ENCODE measurements at places on chromosomes 7 and 10.
A peak's percentile ranks its signal among the peaks of the same experiment; 100 is the strongest.

- no peak for DNase-seq
Observed at GRCh38 chr7:49778731-49779270, 5.4 kb downstream of the VWC2 start.

DNA sequence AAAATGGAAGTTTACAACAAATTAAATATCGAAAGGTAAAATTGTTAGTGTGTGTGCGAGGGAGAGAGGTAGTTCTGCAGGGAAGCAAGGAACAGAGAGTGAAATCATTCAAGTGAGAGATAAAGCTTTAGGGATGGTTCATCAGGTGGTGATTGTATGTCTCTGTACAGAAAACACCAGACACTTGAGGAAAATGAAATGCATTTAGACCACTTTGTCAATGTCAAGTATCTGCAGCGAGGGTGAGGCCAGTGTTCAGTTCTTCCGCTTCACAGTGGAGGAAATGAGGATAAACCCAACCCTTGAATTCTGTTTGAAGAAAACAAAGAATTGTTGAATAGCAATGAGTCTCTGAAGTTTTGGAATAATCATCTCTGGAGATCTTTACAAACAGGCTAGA lies 14.4 kb upstream of the ITGB1 start:
- DNase-seq: no peak

GRCh38 chr7:55903985-55904759 lies 16.9 kb downstream of the ZNF713 start:
- DNase-seq: no peak

GRCh38 chr10:92011560-92012214 lies 88.1 kb downstream of the BTAF1 start:
- peak; percentile 50 for DNase-seq

DNA sequence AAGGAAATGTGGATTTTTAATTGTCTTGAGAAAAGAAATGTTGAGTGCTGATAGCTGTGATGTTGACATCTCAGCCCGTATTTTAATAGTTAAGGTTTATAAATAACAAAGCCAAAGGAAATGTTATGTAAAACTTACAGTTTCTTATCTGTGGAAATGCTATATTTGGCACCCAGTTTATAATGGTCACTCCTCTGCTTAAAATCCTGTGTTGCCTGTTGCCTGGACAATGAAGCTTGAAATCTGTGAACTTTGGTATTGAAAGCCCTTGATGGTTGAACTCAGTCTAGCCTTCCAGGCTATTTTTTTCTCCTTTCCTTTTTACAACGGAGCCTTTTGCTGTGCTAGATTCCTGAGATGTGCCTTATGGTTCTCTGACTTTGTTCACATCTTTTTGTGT lies 46.5 kb downstream of the MCU start:
- DNase-seq: peak; percentile 82

- DNase-seq: no peak
Observed at GRCh38 chr7:15234431-15234830, 327.4 kb downstream of the AGMO start.

DNA sequence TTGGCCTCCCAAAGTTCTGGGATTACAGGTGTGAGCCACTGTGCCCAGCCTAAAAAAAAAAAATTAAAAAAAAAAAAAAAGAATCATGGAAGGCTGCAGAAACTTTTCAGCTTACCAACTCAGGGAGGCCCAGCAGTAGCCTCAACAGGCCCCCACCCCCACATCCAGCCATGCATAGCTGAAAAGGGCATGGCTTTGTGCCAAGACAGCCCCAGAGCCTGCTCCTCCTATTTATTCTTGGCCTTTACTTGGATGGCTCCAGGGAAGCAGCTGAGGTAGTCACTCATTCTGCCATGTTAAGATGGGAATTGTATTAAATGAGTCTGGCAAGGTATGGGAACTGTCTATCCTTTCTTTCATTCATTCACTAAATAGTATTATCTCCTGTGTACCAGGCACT lies 13.7 kb upstream of the CNNM2 start:
- DNase-seq: no peak

DNA sequence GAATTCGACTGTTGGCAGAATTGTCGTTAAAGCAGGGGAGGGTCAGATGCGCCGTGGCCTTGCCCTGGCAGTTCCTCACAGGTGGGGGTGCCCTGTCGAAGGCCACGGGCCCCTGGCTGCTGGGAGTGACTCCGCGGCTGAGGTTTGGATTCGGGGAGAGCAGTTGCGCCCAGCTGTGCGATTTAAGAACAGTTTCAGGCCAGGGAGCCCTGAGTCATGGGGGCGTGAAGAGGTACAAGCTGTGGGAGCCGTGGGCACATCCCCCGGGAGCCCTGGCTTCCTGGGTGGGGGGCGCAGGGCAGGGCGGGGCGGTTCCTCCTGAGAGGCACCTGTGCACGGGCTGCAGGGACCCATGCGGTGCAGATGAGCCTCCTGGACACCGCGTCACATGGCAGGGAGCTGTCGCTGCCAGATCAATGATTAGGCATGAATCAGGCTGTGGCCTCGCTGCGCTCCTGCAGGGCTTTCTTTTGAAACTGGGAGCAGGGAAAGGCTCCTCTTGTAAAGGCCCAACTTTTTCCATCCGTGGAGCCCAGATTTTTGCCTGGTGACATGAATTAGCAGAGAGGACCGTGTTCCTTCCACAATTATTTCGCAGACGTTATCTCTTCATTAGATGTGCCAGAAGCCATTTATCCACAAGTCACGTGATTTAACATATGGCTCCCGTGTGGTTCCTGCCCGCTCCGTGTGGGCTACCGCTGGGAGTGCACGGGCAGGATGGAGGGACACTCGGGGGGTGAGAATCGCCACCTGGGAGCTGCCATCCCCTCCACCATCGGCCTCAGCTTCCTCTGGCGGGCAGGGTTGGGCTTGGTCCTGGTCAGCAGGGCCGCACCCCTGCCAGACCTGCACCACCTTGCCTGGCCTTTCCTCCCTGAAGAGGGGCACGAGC lies 918 bp downstream of the PWWP2B start:
- peak; percentile 54 for DNase-seq

- no peak for DNase-seq
Observed at GRCh38 chr10:98296524-98296923, 28.5 kb upstream of the LOXL4 start.

GRCh38 chr7:92767437-92767836 lies 68.9 kb downstream of the CDK6 start:
- peak; percentile 32 for DNase-seq

DNA sequence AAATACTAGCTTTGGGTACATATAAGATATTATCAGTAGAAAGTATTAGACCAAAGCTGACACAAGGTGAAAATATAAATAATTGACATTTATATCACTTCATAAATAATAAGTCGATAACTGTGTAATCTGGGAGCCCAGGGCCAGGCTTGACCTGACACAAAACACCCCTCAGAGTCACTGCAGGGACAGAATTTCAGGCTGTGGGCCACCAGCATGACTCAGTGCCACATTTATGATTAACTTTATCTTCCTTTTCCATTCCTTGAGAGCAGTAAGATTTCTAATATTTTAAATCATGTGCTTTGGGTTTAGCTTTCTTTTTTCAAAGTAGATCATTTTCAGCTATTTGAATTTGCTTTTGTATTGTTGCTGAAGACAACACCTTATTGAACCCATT lies 102.9 kb upstream of the NFE2L3 start:
- DNase-seq: no peak

DNA sequence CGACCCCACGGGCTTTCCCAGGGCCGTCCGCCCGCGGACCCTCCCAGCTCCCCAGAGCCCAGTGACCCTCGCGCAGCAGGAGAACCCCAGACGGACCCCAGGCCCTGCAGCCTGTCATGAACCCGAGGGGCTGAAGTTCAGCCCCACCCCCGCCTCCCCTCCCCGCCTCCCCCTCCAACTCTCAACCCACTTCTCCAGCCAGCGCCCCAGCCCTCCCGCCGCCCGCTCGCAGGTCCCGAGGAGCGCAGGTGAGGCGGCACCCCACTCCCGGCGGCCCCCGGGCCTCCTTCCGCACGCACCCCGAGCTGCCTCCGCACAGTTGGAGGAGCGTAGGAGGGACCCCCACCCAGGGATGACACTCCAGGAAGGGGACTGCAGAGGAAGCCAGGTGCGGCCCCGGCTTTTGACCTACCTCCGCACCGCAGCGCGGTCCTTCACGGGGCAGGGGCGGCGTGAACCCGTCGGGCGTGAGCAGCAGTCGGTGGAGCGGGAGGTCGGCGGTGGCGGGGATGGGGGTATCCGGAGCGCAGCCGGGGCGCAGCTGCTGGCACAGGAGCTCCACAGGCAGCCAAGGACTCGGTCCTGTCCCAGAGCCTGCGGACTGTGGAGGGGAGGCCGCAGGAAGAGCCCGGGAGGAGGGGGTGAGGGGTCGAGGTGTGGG lies at the start of gene TMEM176A:
Gene TMEM176A, plus strand, starts transcription at position 189 of the 661 bp plus-strand sequence. CDS start 782 bp downstream, outside the sequence.
- no peak for DNase-seq

All from fibroblast of the aortic adventitia (primary cell).